ENCODE measurements at places on chromosomes 1 and 21. TPM values are rescaled to one million over a fixed set of nuclear protein-coding genes. Genes with fewer than 3 reads are reported as not detected.

PRR9 gene
- not detected for total RNA-seq

CYP4Z1 gene
- 7.7 TPM for total RNA-seq

HEYL gene
- total RNA-seq: 15.9 TPM

CLCA1 gene
- total RNA-seq: not detected

AMY1B gene
- total RNA-seq: 6.8 TPM

S100B gene
- total RNA-seq: 4.5 TPM

CENPL gene
- 1.8 TPM for total RNA-seq

CCT3 gene
- 53.5 TPM for total RNA-seq

TFAP2E gene
- 1.1 TPM for total RNA-seq

HES3 gene
- not detected for total RNA-seq

FAM163A gene
- total RNA-seq: not detected

TIAM1 gene
- total RNA-seq: 32.1 TPM

PITHD1 gene
- total RNA-seq: 49.5 TPM

CDKN2C gene
- 9.2 TPM for total RNA-seq

KISS1 gene
- not detected for total RNA-seq

PIK3C2B gene
- total RNA-seq: 84.9 TPM

TNFRSF9 gene
- total RNA-seq: 1.3 TPM

THRAP3 gene
- 80.4 TPM for total RNA-seq

HSPG2 gene
- 273 TPM for total RNA-seq

NPPB gene
- not detected for total RNA-seq

ZCCHC17 gene
- total RNA-seq: 19.6 TPM

NFASC gene
- 5.6 TPM for total RNA-seq

PPP1R12B gene
- total RNA-seq: 27.6 TPM

OVAAL gene
- total RNA-seq: not detected

KCNN3 gene
- total RNA-seq: 3.7 TPM

KRTAP21-2 gene
- not detected for total RNA-seq

EFNA3 gene
- total RNA-seq: 1.8 TPM

LRRC3 gene
- total RNA-seq: 7.2 TPM

IRF6 gene
- 21.0 TPM for total RNA-seq

HHAT gene
- 8.1 TPM for total RNA-seq

FCN3 gene
- total RNA-seq: 450 TPM

GPR37L1 gene
- total RNA-seq: 0.07 TPM
